ENCODE measurements at places on chromosomes 11 and 22. TPM values are rescaled to one million over a fixed set of nuclear protein-coding genes. Genes with fewer than 3 reads are reported as not detected.

ASCL2 gene
- total RNA-seq = not detected

MS4A4A gene
- not detected for total RNA-seq

GGTLC3 gene
- total RNA-seq = 0.56 TPM

KDM4E gene
- total RNA-seq = not detected

OSM gene
- total RNA-seq = not detected

SYT8 gene
- total RNA-seq = not detected

OPCML gene
- 4.1 TPM for total RNA-seq

OR5B17 gene
- not detected for total RNA-seq

KRTAP5-9 gene
- total RNA-seq = 0.80 TPM

ALG9 gene
- total RNA-seq = 35.8 TPM

DNA sequence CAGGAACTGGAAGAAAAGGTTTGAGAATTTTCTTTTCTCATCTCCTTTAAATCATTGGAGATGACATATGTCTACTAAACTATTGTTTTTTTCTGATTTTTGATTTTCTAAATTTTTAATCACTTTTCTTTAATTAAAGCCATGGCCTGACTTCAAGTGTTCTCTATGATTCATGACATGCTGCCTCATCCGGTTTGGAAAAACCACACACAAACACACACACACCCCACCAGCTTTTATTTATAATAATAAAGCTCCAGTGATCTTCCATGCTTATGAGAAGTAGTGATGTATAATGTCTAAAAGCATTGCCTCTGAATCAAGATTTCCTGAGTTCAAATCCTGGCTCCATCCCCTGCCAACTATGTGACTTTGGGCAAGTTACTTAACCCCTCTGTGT is 179.2 kb downstream of the SPON1 start:
- no peak overlapping the region for H3K4me3 ChIP-seq
- H3K27ac ChIP-seq = no peak overlapping the region

GRCh38 chr22:20401376-20402014 is 7.5 kb downstream of the ZNF74 start:
- H3K4me1 ChIP-seq = peaks cover 5% of the 10 kb centered on the region
- no peak for DNase-seq
- H3K36me3 ChIP-seq = peaks cover 18% of the 10 kb centered on the region
- H3K27ac ChIP-seq = no peak overlapping the region

- peaks cover 7% of the 10 kb centered on the region for H3K27me3 ChIP-seq
- no peaks in the 10 kb centered on the region for H3K4me1 ChIP-seq
- H3K4me3 ChIP-seq = no peak overlapping the region
- peaks cover 19% of the 10 kb centered on the region for H3K36me3 ChIP-seq
- no peak for DNase-seq
These were observed 25.4 kb downstream of the TRMU start for GRCh38 chr22:46360891-46361290.

DNA sequence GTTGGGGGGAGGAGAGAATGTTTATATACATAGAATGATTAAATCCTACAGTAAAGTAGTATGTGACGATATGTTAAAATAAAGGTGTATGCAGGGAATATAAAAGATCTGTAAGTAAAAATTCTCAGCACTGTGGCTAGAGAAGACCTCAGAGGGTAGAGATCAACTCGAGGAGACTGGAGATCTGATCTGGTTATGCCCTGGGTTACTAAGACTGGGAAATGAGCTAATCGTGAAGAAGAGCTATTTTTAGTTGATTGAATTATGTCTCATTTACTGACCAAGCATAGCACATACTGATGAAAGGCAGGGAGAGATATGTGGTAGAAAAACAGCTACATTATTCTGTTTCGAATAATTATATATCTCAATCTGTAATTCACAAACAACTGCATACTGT is 42.8 kb upstream of the ALKBH3 start:
- H3K4me3 ChIP-seq = no peak overlapping the region
- H3K4me1 ChIP-seq = peaks cover 4% of the 10 kb centered on the region
- peaks cover 11% of the 10 kb centered on the region for H3K36me3 ChIP-seq
- no peak overlapping the region for H3K27ac ChIP-seq
- no peak for DNase-seq

- no peak overlapping the region for H3K27ac ChIP-seq
- H3K4me1 ChIP-seq = peaks cover 33% of the 10 kb centered on the region
- peaks cover 1% of the 10 kb centered on the region for H3K27me3 ChIP-seq
- H3K4me3 ChIP-seq = peak overlapping the region; percentile 22
These were observed 17.9 kb downstream of the APLNR start for GRCh38 chr11:57219021-57219627.

- H3K4me3 ChIP-seq = no peak overlapping the region
- DNase-seq = no peak
- peaks cover 12% of the 10 kb centered on the region for H3K4me1 ChIP-seq
- no peaks in the 10 kb centered on the region for H3K27me3 ChIP-seq
These were observed 120.2 kb upstream of the ALX4 start for GRCh38 chr11:44430140-44430539.

DNA sequence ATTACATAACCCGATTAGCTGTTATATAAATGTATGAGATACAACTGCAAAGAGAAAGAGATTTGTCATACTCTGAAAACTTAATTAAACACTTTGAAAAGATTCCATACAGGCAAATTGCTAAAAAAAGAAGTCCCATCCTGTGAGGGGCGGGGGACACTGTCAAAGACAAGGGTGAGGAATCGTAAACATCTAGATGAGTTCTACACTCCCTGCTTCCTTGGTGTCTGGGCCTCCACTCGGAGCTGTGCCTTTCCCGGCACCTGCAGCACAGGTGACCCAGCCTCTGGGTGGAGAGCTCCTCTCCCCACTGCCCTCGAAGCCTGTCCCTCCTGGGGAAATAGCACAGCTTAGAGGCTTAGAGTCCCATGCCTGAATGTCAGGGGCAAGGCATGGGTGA is 69.2 kb upstream of the CRYBB3 start:
- no peak overlapping the region for H3K4me3 ChIP-seq
- peaks cover 4% of the 10 kb centered on the region for H3K27me3 ChIP-seq
- H3K4me1 ChIP-seq = peaks cover 29% of the 10 kb centered on the region
- no peak overlapping the region for H3K27ac ChIP-seq
- DNase-seq = no peak

GRCh38 chr22:40212121-40212520 is 34.4 kb downstream of the TNRC6B start:
- H3K4me3 ChIP-seq = no peak overlapping the region
- peaks cover 58% of the 10 kb centered on the region for H3K4me1 ChIP-seq
- peaks cover 8% of the 10 kb centered on the region for H3K36me3 ChIP-seq
- peaks cover 3% of the 10 kb centered on the region for H3K27me3 ChIP-seq
- H3K27ac ChIP-seq = no peak overlapping the region

- no peak overlapping the region for H3K27ac ChIP-seq
- H3K4me3 ChIP-seq = no peak overlapping the region
- DNase-seq = no peak
- peaks cover 15% of the 10 kb centered on the region for H3K4me1 ChIP-seq
- H3K27me3 ChIP-seq = peaks cover 10% of the 10 kb centered on the region
These were observed 107.7 kb upstream of the PARVA start for GRCh38 chr11:12269446-12270214.

- H3K27ac ChIP-seq = no peak overlapping the region
- H3K36me3 ChIP-seq = no peaks in the 10 kb centered on the region
- H3K4me3 ChIP-seq = no peak overlapping the region
- H3K4me1 ChIP-seq = no peaks in the 10 kb centered on the region
These were observed 789.4 kb upstream of the KIRREL3 start for GRCh38 chr11:127789927-127790326.

GRCh38 chr11:58786693-58787092 is 55.0 kb upstream of the GLYAT start:
- no peak overlapping the region for H3K27ac ChIP-seq
- no peak overlapping the region for H3K4me3 ChIP-seq
- H3K36me3 ChIP-seq = peaks cover 4% of the 10 kb centered on the region
- no peak for DNase-seq

DNA sequence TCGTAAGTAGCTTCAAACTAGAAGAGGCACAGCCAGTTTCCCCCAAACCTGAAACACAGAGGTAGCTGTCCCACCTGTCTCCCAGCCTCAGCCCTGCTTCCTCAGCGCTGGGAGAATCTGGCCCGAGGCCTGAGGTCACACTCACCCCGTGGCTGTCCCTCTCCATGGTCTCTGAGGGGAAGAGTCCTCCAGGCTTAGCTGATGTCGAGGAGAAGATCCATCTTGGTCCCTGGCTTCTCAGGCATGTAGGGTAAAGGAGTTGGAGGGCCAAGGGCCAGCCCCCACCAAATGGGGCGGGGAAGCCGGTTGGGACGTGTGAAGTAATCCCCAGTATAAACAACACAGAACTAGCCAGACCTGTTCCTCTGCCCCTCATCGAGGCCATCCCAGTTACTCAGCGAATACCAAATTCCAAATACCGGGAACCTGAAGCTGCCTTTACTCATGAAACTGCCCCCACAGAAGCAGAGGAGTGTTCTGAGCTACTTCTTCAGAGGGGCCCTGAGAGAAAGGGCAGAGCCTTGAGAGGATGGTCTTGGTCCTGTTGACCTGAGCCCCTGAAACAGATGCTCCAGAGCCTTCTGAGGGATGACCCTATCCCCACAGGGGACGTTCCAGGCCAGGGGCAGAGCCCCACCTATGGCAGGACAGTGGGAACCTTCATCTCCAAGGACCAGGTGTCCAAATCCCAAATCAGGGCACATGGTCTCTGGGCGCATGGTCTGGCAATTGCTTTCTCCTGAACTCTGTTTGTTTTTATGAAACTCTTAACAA is at the start of gene TMPRSS13:
TSS of gene TMPRSS13 (minus strand) at position 261 of the 774 bp plus-strand sequence. CDS start at position 166, 95 bp downstream.
- peaks cover 22% of the 10 kb centered on the region for H3K4me1 ChIP-seq
- H3K27ac ChIP-seq = no peak within 1 kb of the TSS
- no peak within 1 kb of the TSS for H3K4me3 ChIP-seq
- no peaks in the 10 kb centered on the region for H3K36me3 ChIP-seq

- no peak overlapping the region for H3K4me3 ChIP-seq
- DNase-seq = no peak
- H3K27me3 ChIP-seq = no peaks in the 10 kb centered on the region
- H3K27ac ChIP-seq = no peak overlapping the region
- H3K4me1 ChIP-seq = no peaks in the 10 kb centered on the region
These were observed 122.7 kb downstream of the FCHSD2 start for GRCh38 chr11:73019449-73019848.

DNA sequence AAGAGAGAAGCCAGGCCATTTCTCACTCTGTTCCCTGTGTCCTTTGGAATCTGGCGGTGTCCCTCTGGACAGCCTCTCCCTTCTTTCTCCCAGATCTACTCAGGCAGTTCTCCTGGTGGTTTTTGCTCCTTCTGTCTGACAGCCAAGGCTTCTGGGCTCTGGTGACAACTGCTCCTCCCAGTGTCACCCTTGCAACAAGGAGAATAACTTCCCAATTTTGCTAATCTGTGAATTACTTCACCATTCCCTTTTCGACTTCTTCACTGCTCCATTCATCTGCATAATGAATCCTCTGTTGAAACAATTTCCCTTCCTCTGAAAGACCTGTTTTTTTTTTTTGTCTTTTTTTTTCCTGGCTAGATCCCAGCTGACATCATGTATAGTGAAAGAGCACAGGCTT is 56.3 kb upstream of the PDE3B start:
- no peak overlapping the region for H3K27ac ChIP-seq
- H3K27me3 ChIP-seq = peaks cover 3% of the 10 kb centered on the region
- H3K36me3 ChIP-seq = peaks cover 8% of the 10 kb centered on the region
- H3K4me1 ChIP-seq = peaks cover 9% of the 10 kb centered on the region
- no peak for DNase-seq
- H3K4me3 ChIP-seq = no peak overlapping the region

DNA sequence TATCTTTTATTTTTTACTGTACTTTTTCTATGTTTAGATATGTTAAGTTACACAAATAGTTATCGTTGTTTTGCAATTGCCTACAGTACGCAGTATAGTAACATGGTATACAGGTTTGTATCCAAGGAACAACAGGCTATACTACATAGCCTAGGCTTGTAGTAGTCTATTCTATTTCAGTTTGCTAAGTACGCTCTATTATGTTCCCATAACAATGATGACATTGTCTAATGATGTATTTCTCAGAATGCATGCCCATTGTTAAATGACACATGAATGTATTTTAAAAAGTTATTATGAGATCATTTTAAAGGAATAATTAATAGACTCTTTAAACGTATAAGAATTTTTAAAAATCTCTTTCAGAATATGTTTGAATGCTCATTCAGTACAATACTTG is 696.7 kb upstream of the CCDC90B start:
- no peak for DNase-seq
- no peak overlapping the region for H3K4me3 ChIP-seq
- H3K27me3 ChIP-seq = peaks cover 1% of the 10 kb centered on the region
- no peak overlapping the region for H3K27ac ChIP-seq
- peaks cover 2% of the 10 kb centered on the region for H3K4me1 ChIP-seq

GRCh38 chr11:111183706-111184105 is 61.8 kb upstream of the POU2AF2 start:
- no peaks in the 10 kb centered on the region for H3K4me1 ChIP-seq
- no peaks in the 10 kb centered on the region for H3K36me3 ChIP-seq
- no peaks in the 10 kb centered on the region for H3K27me3 ChIP-seq

GRCh38 chr11:112247201-112247600 is 13.5 kb downstream of the PLET1 start:
- peaks cover 12% of the 10 kb centered on the region for H3K36me3 ChIP-seq
- no peaks in the 10 kb centered on the region for H3K4me1 ChIP-seq

DNA sequence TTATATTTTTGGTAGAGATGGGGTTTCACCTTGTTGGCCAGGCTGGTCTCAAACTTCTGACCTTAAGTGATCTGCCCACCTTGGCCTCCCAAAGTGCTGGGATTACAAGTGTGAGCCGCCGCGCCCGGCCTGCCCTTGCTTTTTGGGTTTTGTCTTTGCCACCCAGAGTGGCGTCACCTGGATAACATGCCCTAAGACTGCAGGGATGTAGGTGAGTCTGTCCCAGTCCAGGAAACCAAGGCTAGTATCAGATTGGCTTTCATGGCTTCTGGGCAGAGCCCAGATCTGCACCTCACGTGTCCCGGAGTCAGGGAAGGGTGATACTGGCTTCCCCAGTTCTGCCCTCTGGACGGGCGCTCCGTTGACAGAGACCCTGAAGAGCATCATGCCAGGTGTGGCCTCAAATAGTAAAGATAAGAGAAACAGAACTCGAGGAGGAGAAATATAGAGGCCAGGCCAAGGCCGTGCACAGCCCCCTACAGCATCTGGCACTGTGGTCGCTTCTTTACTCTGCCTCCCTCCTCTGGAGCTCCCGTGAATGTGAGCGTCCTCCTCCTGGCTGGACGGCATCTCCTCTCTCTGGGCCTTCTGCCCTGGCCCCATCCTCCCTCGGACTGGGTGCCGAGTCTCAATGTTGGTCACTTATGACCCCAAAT is 7.8 kb upstream of the APOBEC3B start:
- no peaks in the 10 kb centered on the region for H3K36me3 ChIP-seq
- H3K4me3 ChIP-seq = no peak overlapping the region
- no peaks in the 10 kb centered on the region for H3K4me1 ChIP-seq
- DNase-seq = no peak

GRCh38 chr11:88250566-88251242 is 75.5 kb upstream of the RAB38 start:
- no peaks in the 10 kb centered on the region for H3K27me3 ChIP-seq
- no peak overlapping the region for H3K27ac ChIP-seq
- no peaks in the 10 kb centered on the region for H3K36me3 ChIP-seq
